ENCODE measurements at places on chromosomes 13 and 19.

- DNase-seq: no peak
Observed at GRCh38 chr13:36681894-36682624, 8.2 kb downstream of the SERTM1 start.

GRCh38 chr13:24887759-24888158 lies 123.8 kb downstream of the RNF17 start:
- DNase-seq: no peak

GRCh38 chr19:7590256-7590655 lies 5.4 kb upstream of the CAMSAP3 start:
- no peak for DNase-seq

DNA sequence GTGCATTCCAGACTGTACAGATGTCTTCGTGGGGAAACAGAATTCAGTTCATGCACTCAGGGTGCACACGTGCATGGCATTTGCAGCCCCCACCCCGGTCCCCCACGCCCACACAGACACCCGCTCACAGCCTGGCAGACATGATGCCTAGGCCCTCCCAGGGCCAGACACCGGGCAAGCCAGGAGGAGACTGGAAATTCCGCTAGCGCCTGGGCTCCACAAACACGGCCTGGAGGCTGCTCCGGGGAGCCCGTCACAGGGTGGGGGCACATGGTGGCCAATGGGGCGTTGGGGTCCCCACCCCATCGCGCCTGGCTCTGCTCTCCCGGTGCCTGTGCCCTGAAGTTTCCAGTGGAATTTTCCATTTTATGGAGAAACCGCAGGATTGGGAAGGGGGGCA lies 3.6 kb downstream of the CILP2 start:
- no peak for DNase-seq

DNA sequence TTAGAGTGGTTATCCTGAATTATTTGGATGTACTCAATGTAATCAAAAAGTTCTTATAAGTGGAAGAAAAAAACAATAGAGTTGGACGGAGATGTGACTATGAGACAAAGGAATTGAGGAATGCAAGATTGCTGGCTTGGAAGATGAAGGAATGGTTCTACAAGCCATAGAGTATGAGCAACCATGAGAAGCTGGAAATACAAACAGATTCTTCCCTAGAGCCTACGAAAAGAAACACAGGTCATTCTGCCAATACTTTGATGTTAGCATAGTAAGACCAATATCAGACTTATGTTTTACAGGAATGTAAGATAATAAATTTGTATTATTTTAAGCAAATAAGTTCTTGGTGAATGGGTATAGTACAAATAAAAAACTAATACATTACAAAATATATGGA lies 249.2 kb downstream of the DIAPH3 start:
- DNase-seq: no peak

Measured in iPS DF 6.9 (cell line).